CD8-positive, alpha-beta T cell (primary cell): ENCODE measurements at places on chromosomes 5 and 9.

DNA sequence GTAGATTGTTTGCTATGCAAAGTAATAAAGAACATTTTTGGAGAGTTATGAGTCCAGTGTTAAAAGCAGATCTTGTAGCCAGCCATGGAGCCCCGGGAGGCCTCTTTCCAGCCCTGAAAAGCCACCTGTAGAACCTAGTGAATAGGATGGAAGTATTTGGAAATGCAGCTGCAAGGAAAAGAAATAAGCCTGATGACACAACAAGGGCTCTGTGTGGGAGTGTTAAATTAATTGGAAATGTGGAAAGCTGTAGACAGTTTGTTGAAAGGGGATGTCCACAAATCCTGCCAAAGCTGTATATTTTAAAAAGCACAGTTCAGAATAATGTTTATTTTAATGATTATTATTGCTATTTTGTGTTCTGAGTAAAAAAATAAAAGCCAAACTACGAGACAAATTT lies 152.5 kb upstream of the GHR start:
- no peak for DNase-seq

DNA sequence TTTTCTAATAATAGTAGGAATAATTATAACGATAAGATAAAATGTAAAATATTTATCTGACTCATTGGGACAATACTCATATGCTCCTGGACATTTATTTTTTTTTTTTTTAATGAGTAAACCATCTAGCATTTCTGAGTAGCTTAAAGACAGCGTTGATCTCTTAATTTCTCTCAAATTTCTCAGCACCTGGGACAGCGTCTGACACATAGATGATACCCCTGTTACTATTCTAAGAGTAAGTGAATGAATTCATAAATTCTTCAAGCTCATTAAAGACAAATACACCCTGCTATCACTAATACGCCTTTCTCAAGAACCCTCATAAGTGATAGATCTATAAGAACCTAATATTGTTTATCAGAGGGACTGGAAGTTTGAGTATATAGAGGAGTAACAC lies 12.0 kb upstream of the HTR4 start:
- no peak for DNase-seq

DNA sequence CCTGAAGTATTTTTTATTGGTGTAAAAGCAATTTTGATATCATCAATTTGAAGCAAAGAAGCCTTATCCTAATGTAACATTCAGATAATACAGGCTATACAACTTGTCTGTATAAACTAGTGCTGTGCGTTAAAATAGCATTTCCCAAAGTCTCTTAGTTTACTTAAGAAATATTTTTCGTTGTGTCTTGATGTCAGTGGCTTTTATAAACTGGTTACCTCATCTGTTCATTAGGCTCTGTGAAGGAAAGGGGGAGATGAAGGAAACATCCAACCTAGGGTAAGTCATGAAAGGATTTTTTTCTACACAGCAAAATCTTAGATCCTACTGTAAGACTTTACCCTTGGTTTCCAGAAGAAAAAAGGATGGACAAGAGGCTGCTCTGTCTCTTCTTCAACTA lies 272.9 kb downstream of the PJA2 start:
- no peak for DNase-seq

- no peak for DNase-seq
These were observed 57.4 kb upstream of the CDH12 start for GRCh38 chr5:22910523-22910922.
